Colonic mucosa (tissue), 4 donors: ENCODE measurements at places on chromosomes 4 and X.
A peak's percentile ranks its signal among the peaks of the same experiment; 100 is the strongest.

GRCh38 chr4:125456075-125456474, 141.3 kb downstream of the FAT4 start:
- no peak for DNase-seq

DNA sequence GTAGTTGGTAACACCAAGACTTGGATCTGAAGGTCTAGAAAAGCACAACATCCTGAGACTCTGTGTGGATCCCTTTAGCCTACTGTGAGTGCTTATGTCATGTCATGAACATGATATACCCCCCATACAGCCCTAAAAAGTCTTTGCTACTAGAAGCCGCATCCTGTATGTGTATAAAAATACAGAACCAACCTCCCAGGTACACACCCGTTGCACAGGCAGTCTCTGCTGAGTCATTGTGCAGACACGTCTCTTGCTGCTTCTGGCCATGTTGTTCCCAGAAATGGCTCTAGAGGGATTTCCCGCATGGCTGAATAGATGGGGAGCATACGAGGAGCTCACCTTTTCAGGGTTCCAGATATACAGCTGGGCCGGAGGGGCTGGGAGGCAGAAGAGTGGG, 93.3 kb downstream of the MAMLD1 start:
- DNase-seq, result no peak

- DNase-seq, result peak; percentile 15
Measured at GRCh38 chr4:1099684-1100335, 13.6 kb downstream of the RNF212 start.

DNA sequence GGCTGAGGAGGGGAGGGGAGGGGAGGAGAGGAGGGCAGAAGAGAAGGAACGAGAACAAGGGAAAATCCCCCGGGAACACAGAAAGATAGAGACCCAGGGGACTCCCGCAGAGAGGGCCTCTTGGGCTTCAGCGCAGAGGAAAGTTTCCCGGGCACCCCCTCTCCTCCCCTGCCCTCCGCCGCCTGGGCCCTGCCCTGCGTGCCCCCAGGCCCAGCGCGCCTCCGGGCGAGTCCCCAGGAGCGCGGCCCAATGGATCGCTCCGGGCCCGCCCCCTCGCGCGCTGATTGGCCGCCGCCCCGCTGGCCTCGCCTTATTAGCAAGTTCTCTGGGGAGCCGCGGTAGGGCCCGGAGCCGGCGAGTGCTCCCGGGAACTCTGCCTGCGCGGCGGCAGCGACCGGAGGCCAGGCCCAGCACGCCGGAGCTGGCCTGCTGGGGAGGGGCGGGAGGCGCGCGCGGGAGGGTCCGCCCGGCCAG, at the start of gene MSX1:
MSX1 (plus strand) TSS at position 341 of the 474 bp plus-strand sequence. CDS start 235 bp downstream, outside the sequence.
- DNase-seq, result peak; percentile 85

GRCh38 chr4:147723326-147723725, 8.6 kb upstream of the ARHGAP10 start:
- peak; percentile 34 for DNase-seq

- no peak for DNase-seq
Measured at GRCh38 chrX:140548985-140549384, 44.1 kb upstream of the SOX3 start.

DNA sequence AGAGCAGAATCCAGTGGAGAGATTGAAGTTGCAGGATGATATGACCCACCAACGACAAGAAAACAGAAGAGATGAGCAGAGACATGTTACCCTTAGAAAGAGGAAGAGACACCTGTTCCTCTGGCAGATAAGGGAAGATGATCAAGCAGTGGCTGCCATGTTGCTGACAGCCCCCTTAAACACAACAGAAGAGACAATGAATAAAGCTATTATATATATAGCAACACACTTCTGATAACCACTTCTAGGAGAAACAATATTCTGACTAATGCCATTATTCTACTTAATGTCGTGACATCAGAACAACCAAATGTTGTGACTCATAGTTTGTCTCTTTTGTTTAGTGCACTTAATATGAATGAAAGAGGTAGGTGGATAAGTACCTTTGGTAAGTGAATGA, 44.9 kb downstream of the SH3RF1 start:
- no peak for DNase-seq

DNA sequence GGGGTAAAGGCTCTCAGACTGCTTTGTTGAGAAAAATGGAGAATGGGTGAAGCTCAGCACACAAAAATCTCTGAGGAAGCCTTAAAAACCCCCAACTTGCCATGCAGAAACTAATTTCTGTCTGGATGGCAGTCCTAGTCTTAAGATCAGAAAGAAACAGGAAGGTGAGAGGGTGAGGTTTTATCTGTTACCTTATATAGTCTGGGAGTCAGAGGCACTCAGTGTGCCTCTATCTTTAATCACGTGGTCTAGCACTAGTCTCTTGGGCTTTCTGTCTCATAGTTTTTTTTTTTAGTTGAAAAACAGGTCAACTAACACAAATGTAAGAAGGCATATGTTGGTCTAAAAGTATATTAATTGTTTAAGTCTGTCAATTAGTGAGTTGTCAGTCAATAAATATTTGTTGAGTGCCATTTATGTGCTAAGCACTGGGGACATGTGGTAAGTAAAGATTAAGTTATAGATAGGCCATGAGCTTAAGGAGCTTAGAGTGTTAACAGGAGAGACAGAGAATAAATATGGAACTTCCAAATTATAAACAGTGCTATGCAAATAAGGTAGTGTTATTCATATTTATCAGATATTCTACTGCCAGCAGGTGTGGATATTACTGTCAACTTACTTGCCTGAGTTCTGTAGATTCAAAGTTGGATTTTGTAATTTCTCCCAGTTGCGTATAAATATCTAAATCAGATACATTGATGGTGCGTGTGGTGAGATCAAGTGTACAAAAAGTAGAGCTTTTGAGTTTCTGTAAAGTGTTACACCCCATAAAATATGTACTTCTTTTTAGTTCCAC, 7.0 kb downstream of the CYBB start:
- DNase-seq, result no peak

DNA sequence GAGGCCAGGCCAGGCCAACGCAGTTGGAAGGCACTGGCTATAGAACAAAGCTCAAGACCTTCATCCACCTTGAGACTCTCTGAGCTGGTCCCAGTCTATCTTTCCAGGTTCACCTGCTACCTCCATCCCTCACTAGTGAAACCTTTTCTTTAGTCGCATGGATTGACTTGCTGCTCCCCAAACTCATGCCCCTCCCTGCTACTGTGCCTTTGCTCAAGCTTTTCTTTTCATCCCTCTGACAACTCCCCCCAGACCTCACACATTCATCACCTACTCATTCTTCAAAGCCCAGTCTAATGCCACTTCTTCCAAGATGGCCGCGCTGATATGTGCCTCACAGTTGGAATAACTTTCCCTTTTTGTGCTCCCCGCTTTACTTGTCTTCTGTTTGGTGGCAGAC, 58.0 kb downstream of the CNGA2 start:
- DNase-seq, result no peak

DNA sequence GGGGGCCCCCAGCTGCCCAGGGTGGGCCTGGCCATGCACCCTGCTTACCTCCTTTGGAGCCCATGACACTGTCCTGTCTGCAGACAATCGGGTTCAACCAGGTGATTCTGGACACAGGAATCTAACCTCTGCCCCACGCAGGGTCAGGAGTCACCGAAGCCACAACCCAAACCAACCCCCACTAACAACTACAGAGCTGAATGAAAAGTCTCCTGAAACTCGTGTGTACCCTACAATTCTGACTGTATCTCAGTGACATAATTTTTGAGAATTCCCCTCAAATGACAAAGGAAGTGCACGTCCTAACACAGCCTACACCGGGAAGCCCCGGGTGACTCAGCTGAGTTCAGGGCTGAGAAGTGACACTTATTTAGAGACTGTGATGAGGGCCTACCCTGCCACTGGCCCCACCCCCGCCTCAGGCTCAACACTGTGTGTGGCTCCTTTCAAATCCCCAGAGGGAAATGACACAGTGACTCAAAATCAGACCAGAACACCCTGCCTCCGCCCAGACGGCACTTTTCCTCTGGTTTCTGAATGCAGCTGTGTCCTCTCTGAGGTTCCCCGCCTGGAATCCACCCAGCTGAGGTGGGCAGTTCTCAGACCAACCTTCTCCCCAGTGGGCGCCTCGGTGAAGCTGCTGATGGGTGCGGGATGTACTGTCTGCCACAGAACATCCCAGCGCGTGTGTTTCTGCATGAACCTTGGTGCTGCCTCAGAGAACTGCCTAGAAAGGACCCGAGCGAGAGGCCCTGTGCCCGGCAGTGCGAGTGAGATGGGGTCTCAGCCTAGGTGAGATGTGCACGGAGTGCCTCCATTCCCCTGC, 9.9 kb downstream of the TNIP2 start:
- no peak for DNase-seq

DNA sequence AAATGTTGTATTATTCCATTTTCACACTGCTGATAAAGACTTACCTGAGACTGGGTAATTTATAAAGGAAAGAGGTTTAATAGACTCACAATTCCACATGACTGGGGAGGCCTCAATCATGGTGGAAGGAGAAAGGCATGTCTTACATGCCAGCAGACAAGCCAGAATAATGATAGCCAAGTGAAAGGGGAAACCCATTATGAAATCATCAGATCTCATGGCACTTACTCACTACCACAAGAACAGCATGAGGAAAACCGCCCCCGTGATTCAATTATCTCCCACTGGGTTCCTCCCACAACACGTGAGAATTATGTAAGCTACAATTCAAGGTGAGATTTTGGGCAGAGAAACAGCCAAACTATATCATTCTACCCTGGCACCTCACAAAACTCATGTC, 2535.1 kb downstream of the ARAP2 start:
- DNase-seq, result no peak

DNA sequence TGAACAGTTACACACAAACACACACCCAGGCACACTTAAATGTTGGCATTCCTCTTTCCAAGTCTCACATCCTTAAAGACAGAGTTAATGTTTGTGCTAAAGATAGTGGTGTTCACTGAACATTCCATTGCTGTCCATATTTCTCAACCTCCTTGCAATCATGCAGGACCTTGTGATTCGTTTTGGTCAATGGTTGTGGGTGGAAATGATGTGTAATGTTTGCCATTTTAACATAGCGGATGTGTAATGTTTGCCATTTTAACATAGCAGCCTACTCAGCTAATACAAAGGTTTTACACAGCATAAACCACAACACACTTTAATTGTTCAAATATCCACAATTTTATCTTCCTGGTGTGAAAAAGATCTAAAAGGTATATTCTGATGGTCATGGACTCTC, 93.9 kb downstream of the CEP44 start:
- DNase-seq, result no peak

DNA sequence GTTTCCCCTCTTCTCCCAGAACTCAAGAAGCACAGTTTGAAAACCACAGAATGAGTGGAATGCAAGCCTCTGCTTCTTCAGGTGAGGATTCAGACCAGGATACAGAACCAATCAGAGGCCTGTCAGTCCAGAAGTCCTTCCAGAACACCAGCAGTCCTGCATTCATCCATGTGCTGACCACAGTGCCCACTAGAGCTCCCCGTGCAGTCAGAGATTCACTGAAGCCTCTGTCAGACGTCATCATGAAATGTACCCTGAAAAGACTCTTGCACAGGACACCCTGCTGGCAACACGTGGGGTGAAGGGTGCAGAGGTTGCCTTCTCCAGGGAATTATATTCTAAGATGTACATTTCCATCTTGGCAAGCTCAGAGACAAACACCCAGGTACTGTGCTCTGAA, 75.9 kb upstream of the LSM6 start:
- no peak for DNase-seq

DNA sequence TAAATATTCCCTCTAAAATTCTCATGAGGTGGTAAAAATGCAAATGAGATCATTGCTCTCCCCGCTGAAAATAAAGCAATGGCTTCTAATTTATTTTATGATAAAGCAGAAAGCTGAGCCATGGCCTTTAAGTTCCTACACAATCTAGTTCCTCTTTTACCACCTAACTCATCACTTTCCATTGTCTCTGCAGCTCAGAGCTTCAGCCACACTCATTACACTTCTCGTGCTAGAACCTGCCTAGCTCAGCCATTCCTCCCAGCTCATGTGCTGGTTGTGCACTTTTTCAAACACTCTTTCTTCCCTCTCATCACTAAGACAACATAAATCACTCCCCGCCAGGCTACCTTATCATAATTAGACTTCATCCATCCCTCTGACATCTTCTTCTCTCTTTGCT, 1112.1 kb upstream of the PRKX start:
- no peak for DNase-seq

DNA sequence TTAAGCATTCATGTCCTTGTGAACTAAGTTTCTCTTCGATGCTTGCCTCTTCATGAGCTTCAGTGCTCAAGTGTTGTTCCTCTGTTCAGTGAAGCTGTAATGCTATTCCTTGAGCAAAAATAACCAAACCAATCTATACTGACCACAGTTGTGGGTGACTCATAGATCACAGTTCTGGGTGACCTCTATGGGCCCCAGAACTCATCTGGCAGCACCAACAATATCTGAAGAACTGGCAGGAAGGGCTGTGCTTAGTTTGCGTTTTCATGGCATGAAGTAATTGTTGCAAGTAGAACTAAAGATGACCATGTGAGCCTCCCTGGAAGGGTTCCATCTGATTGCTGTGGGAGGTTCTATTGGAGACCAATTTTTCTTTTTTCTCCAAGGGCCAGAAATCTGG, 106.2 kb downstream of the CCNG2 start:
- no peak for DNase-seq

DNA sequence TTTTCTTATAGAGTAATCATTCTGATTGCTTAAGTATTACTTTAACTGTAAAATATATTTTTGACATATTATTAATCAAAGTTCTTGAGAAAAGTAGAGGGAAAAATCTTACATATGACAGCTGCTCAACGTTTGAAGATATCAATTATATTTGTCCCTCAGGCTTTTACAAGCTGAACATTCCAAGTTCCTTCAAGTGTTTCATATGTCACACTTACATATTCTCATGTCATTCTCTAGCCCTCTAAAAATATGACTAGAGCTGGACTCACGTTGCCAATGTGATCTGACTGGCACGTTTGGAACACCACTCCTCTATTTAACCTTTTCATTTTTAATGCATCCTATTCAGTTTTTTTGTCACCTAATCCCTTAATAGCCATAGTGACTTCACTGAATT, 492.9 kb downstream of the PCDH18 start:
- no peak for DNase-seq

GRCh38 chrX:48927123-48927522, 8.3 kb upstream of the PIM2 start:
- no peak for DNase-seq

DNA sequence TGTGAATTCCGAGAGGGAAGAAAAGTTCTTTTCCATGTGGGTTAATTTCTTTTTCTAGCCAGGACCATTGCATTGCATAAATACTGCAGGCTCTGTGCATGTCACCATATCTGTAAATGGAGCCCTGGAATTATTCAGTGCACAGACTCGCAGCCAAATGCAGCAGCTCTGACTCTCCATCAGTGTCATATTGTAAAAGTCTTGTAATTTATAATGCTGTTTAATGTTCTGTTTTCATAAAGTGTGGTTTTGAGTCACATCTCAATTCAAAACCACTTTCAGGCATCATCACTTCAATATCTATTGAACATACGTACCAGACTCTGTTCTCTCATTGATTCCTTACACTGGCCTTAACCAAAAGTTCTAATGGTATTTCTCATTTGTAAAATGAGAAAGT, 193.9 kb upstream of the RPL34 start:
- DNase-seq, result no peak

DNA sequence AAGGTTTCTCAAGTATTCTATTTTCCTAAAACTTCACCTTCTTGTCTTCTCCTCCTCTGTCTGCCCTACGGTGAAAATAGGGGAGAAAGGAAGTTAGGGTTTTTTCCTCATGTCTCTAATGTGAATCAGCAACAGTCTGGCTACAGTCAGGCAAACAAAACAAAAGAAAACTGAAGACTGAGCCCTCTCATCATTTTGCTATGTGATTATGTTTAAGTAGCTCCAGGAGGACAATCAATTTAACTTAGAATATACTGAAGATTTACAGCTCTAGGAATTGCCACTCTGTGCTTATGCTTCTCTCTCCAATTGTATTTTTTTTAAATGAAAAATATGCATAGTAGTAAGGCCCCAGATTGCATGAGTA, 316.2 kb downstream of the GPAT3 start:
- DNase-seq, result no peak
